Activated T-helper 1 cell treated with Interleukin-2 at 50 U/mL for 16 hours (primary cell): ENCODE measurements at places on chromosomes 3 and 15.

GRCh38 chr15:100949691-100950090 is 30.5 kb downstream of the LRRK1 start:
- DNase-seq = no peak

- no peak for DNase-seq
Observed at GRCh38 chr3:153334558-153334957, 172.5 kb downstream of the RAP2B start.

DNA sequence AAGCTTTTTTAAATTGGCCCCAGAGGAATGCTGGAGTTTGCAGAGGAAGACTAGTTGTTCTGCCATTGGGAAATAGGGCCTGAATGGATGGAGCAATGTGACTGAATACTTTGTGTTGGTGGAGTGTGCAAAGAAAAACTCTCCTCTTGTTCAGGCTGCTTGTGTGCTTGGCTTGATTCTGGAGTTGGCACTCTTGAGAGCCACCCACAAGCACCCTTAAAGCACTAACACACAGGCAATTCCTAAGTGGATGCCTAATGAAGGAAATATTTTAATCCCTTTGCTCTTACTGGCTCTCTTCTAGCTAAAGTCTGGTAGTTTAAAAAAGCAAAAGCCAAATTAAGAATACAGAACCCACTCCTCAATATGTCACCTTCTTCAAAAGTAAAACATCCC is 304.4 kb upstream of the C2CD4B start:
- no peak for DNase-seq

DNA sequence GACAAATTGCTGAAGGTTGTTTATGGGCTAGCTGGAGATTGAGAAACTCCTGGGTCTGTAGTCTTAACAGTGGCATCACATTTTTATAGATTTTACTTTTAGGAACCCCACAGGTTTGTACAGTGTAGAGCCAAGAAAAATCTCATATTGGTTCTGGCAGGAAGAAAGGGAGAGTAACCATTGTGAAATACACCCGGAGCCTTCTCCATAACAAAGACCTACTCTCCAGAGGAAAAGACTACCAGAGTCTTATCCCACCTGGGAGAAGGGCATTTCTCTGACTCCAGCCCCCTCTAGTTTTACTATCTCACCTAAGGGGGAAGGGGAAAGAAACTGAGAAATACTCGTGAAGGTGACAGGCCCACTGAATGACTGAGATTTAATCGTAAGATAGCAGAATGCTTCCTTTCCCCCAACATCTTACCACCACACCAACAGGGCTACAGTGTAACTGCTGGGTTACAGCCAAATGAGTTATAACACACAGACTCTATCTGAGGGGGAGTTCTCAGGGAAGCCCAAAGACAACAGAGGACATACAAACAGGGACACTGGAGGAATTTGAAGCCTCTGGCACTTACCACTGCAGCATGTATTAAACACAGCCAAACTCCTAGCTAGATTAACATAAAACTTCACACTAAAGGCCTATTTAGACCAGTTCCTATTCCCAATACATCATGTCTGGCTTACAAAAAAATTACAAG is 56.1 kb downstream of the SYN2 start:
- no peak for DNase-seq

DNA sequence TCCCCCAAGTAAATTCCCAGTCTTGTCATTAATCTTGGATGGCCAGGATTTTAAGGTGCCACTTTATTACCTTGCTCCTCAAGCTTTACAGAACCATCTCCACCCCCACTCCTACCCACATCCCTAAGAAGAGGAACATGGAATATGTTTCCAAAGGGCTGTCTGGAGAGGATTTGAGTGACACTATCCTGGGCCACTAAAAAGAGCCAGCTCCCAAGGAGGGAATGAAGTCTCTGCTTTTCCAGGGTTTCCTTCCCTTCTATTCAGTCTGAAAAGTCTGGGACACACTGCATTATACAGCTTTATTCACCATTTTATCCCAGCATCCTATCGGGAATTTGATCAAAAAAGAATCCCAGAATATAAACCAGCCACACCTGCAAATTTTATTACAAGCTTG is 35.6 kb upstream of the MECOM start:
- DNase-seq = no peak

GRCh38 chr3:46663591-46664135 is 29.8 kb downstream of the ALS2CL start:
- no peak for DNase-seq

DNA sequence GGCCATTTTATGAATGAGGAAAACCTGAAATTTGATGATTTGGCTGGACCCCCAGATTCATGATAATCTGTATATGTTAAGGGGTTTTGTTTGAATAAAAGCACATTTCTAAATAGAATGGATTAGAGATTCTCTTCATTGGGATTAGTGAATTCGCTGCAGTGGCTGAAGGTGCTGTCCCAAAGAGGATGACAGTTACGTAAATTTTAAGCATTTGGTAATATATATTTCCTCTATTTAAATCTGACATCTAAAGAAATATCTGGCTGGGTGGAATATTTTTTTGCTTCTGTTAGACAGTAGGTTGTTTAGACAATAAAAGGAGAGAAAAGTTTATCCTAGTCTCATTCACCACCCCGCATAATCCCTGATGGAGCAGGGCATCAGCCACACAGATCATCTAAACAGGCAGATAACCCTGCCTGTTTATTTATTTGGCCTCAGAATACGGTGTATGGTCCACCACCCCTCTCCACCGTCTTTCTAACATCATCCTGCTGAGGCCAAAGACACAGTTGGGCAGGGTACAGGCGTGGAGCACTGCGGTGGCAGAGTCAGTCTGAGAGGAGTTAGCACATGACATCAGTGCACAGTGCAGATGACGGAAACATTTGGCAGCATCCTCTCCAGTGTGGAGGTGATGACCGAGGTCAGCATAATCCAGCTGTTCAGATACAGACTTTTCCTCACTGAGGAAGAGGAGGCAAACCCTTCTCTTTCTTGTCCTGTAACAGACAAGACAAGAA is 20.4 kb upstream of the NFKBIZ start:
- peak; percentile 23 for DNase-seq

DNA sequence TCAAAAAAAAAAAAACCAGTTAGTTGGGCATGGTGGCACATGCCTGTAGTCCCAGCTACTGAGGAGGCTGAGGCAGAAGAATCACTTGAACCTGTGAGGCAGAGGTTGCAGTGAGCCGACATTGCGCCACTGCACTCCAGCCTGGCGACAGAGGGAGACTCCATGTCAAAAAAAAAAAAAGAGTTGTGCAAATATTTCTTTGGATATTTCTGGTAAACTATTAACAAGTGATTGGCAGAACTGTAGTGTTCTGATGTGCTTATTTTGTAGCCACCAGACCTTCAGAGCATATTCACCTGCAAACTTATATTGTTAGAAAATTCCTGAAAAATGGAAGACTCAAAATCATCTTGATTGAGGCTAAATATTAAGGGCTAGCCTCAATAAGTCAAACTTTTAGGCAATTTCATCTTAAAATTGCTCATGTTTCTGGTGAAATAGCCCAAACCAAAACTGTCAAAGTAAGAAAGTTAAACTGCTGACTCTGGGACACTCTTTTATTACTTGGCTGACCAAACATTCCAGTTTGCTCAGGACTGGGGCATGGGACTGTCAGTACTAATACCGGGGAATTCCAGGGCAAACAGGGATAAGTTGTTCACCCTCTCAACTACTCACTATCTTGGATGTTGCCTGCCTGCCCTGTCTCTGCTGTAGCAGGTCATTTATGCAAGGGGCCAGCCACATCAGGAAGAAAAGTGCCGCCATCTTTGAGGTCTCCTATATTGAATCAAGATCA is 37.0 kb downstream of the ABHD2 start:
- DNase-seq = no peak
